ENCODE measurements at places on chromosomes 12 and 14.

GRCh38 chr12:114678028-114678427 lies 5.9 kb downstream of the TBX3 start:
- DNase-seq, result no peak

- DNase-seq, result no peak
These were observed 12.4 kb downstream of the SMIM41 start for GRCh38 chr12:52091869-52092268.

DNA sequence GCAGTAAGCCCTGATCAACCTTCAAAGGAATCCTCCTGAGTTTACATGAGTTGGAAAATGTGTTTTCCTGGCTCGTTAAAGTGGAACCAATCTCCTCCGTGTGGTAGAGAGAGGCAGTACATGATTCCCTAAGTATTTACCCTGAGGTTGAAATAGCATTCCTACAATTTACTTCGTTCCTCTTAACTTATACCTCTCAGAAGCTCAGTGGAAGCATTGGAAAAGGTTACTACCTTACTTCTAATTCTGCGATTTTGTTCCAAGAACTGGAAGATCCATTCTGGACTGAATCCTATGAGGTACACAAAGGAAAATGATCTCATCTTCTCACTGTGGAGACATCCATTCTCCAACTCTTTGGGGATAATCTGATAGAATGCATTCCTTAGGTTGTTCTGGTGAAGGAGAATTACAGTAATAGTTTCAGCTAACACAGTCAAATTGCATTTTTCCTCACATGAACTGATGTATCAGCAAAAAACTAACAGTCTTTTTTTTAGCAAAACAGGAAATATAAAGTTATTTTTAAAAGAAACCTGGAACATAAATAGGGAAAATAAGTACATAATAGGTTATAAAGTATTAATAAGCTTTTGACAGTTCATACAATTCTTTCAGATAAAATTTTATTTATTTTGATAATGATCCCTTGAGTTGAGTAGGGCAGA lies 475.6 kb downstream of the PDZRN4 start:
- DNase-seq, result no peak

GRCh38 chr14:84042992-84043391 lies 1487.0 kb upstream of the FLRT2 start:
- no peak for DNase-seq

- no peak for DNase-seq
These were observed 32.8 kb upstream of the TUBA1C start for GRCh38 chr12:49231878-49232655.

DNA sequence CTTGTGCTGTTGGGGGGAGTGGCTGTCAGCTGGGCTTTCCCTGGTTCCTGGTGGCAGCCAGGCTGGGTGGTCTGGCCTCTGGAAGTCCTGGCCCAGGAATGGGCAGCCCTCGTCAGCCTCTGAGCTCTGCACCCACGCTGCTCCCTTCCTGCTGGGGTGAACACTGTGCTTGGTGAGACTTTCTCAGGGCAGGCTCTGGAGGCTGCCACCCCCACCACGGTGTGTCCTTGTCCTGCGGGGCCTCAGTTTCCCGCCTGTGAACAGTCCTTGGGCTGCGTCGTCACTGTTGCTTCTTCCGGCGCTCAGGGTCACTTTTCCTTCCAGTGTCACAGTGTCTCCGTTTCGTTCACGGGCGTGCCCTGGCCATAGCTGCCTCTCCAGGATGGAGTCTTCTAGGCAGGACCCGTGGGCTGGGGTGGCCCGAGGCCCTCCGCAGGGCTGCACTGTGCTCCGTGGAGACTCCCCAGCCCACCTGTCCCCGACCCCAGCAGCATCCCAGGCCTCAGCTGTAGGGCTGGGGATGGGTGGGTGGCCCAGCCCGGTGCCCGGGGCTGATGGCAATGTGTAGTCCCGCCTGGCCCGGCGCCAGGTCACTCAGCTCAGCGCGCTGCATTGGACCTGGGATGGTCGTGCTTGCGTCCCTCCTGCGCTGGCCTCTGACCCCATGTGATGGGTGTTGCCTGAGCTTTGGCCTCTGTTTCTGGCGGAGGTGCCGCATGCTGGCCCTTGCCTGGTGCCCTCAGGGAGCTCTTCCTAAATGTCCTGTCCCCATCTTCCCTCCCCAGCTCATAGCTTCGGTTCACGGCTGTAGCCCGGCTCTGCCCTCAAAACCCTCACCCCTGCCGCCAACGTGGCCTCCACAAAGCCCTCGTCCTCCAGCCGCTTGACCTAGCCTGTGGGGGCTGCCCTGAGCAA lies 6.8 kb downstream of the KIF26A start:
- no peak for DNase-seq

DNA sequence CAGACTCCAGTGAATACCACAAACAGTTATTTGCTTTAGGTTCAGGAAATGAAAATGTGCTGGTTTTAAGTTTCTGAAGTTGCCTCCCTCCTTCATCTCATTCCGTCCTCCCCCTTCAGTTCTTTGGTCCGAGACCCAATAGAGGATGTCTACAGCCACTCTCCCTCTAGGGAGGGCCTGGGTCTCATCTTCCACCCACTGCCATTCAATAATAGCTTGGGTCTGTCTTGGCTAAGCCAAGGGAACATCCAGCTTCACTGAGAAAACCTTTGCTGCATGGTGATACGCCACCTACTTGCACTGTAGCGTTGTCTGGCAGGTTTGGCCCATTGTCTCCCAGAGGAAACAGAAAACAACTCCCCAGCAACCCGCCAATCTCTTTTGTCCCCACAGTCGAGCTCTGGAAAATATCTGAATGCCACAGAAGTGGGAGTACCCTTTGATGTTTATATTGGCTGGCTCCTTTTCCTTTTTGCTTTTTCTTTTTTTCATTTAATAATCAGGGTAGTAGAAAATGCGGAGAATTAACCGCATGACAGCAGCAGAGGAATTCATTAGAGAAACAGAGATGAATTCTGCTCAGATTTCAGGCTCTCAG lies 380.1 kb downstream of the RAD51B start:
- no peak for DNase-seq

- DNase-seq, result no peak
These were observed 74.4 kb downstream of the DUSP16 start for GRCh38 chr12:12488296-12488695.

- DNase-seq, result peak; percentile 83
These were observed 28.1 kb upstream of the TBC1D30 start for GRCh38 chr12:64796205-64796845.

- DNase-seq, result no peak
These were observed 208.0 kb upstream of the DIO2 start for GRCh38 chr14:80419345-80419744.

GRCh38 chr14:77055306-77055705 lies 26.8 kb upstream of the IRF2BPL start:
- DNase-seq, result no peak

DNA sequence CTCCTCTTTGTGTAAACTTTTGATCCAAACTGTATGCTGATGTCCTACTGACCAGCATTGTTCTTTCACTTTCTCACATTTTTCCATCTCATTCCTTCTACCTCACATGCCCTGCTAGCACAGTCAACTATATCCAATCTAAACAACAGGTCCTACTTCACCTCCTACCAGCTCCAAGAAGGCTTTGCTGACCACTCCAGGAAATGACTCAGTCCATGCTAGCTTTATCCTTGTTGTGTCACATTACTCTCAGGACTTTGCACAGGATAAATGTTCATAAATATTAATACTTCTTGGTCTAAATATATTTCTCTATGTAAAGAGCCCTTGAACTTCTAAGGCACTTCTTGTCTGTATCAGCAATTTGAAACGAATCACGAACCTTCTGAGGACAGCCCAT lies 64.9 kb upstream of the PCED1B start:
- no peak for DNase-seq

DNA sequence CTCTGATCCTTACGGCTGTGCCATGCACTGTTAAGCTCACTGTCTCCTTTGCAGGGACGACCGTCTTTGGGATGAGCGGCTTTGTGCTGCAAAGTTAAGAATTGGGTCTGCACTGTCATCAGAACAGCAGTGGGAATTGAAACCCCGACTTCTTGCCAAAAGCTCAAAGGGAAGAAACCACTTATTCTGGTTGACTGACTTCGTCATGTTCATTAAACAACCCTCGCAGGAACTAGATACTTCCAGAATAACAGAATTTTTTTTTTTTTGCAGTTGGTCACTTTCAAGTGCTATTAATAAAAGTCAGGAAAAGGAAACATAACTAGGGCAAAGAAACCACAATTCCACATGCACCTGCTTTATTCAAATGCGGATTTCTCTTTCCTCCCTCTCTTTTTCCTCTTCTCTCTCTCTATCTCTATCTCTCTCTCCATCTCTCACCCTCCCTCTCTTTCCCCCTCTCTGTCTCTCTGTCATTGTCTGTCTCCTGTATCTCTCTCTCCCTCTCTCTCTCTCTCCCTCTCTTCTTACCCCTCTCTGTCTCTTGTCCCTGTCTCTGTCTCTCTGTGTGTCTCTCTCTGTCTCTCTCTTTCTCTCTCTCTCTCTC lies 12.3 kb upstream of the GLT1D1 start:
- no peak for DNase-seq

GRCh38 chr14:88802596-88802995 lies 9.8 kb upstream of the EML5 start:
- DNase-seq, result no peak

- DNase-seq, result no peak
These were observed 59.1 kb downstream of the ESR2 start for GRCh38 chr14:64234877-64235651.

- DNase-seq, result no peak
These were observed 80.3 kb downstream of the NKX2-1 start for GRCh38 chr14:36439766-36440165.

- no peak for DNase-seq
These were observed 267.2 kb downstream of the SEC23A start for GRCh38 chr14:38835874-38836273.

DNA sequence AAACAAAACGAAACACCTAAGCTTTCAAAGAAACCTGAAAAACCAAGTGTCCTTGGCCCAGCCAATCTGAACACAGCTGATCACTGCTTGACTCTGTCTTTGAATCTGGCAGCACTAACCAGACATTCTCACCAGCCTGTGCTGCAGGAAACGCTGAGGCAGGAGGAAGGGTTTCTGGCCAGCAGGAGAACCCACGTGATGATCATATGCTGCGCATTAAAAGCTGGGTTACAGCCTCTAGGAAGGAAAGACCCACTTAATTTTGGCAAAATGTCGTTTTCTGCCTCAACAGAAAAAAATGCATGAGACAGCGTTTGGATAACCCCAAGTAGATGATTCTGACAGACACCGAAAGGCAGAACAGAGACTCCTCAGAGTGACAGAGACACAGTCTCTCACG lies 9.8 kb downstream of the APPL2 start:
- no peak for DNase-seq

DNA sequence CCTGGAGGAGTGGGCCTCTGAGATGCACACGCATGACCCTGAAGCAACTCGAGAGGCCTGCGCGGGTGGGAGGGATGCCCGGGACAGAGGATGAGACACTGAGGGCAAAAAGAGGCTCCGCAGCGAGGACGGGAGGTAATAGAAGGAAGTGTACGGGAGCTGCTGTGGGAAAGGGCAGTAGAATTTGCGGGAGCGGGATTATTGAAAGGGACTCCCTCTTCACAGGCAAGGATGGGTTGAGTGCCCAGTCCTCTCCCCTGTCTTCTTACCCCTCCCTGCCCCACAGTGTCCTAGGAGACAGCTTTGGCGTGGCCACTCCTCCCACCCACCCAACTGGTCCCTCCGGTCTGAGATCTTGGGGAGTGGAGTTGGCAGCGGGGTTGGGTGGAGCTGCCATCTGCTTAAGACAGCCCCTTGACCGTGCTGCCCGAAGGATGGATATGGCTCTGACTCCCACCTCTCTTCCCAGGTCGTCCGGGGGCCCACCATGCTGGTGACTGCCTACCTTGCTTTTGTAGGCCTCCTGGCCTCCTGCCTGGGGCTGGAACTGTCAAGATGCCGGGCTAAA lies 15.7 kb upstream of the ESPL1 start:
- no peak for DNase-seq

DNA sequence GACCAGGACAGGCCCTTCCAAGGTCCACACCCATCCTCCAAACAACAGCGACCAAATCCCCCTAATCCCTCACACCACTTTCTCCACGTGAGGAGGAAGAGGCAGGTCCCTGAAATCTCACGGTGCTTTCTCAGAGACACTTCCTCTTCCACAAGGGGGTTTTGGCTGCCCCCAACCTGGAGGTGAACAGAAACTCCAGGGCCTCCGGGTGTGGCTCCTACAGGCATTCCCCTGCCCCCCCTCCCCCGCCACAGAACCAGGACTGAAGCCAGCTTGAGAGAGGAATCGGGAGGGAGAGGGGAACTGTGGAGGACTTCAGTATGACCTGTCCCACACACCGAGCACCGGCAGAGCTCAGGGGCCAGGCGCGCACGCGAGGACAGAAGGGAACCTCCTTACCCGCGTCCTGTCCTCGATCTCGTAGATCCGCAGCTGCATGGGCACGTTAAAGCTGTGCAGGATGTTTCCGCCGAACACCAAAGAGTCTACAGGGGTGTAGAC lies 60.2 kb downstream of the KDM2B start:
- no peak for DNase-seq

DNA sequence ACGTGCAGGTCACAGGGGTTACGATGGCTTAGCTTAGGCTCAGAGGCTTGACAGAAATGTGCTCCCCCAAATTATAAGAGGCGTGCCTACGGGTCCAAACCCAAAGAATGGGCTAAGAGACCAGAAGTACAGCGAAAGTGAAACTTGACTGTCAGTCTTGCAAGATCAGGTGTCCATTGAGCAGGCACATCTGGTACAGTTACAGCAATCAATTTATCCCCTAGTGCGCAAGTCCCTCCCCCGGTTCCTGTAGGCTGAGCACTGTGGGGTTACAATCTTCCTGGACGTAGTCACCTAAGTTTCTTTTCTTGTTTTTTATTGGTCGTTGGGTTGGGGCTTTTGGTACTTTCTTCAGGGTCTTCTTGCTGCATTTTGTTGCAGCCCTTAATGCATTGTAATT lies 134.2 kb downstream of the UNC79 start:
- DNase-seq, result no peak

DNA sequence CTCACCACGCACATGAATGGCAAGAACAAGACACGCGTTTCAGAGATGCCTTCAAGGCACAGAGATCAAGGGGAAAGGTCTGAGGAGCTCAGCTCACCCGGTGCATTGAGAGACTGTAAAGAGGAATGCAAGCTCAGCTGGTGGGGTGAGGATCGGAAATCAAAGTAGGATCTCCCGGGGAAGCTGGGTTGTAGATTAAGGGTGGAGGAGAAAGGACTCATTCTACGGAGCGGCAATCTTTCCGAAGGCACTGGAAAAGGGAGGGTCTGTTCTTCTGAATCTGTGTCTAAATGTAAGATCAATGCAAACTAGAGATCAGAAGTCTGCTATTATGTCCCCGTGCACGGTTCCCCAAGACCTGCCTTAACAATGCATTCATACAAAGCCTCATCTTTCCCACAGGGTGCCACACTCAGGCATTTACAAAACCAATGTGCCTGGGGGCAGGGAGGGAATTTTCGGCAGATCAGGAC lies 41.6 kb upstream of the PYGL start:
- DNase-seq, result no peak

GRCh38 chr14:52563120-52563519 lies 10.5 kb downstream of the GPR137C start:
- DNase-seq, result no peak

DNA sequence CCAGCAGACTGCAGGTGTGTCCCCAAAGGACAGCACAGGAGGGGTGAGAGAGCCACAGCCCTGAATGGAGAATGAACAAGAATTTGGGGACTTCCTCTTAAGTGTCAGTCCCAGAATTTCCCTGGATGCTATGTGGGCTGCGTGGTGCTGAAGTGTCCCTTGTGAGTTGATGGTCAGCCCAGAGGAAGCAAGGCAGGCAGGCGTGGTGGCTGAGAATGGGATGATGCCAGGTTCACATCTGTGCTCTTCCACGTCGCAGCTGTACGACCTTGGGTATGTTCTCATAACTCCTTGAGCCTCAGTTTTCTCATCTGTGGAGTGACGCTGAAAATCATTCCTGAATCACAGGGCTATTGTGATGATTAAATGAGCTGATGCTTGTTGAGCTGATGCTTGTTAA lies 62.1 kb upstream of the GPATCH2L start:
- no peak for DNase-seq

All from HL-60 (cell line).